ENCODE measurements at places on chromosomes 2 and 18.

GRCh38 chr2:203346612-203347011 is 18.4 kb downstream of the ABI2 start:
- DNase-seq, result no peak

DNA sequence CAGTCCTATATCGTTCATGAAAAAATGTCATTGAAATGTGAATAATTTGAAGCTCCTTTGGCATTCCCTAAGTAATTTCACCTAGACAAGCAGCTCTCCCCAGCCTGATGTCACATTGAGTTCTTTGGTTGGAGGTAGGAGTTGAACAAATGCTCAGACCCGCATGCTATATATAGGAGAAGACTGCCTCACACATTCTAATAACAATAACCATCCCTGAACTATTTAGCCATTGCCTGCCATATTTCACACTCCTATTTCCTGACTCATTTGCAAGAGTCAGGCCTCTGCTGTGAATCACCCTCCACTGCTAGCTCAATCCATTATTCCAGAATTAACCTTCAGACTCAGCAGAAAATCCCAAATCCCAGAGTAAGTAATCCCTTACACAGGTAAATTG is 256.6 kb upstream of the ACVR2A start:
- DNase-seq, result no peak

DNA sequence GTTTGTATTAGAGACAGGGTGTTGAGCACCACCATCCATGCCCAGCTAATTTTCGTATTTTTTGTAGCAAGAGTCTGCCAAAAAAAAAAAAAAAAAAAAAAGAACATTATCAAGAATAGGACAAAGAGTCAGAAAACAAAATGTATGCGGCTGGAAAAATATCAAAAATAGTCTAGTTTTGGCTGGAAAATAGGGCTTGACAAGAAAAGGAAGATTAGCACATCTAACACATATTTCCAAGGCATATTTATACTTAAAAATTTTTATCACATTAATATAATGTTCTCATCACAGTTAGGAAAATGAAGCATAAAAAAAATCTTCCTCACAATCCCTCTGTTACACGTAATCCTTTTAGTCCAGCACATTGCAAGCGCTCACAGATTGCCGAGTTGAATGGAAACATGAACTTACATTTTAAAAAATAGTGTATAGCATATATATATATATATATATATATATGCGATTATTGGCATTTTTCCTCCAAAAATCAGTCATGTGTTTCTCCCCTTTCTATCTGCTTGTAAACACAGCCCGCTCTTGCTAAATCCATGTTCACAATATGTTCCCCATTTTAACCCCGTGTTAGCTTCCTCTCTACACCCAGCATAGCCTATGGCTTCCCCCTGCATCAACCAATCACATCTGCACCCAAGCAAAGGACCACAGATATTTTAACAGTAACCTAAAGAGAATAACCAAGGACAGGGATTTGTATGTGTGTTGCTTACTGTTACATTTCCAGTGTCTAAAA is 183.0 kb downstream of the AFF3 start:
- DNase-seq, result no peak

GRCh38 chr18:33577685-33578517 is at the start of gene ASXL3:
Gene ASXL3 (plus strand): TSS chr18:33578219. CDS start chr18:33578632, 413 bp downstream.
- no peak for DNase-seq

DNA sequence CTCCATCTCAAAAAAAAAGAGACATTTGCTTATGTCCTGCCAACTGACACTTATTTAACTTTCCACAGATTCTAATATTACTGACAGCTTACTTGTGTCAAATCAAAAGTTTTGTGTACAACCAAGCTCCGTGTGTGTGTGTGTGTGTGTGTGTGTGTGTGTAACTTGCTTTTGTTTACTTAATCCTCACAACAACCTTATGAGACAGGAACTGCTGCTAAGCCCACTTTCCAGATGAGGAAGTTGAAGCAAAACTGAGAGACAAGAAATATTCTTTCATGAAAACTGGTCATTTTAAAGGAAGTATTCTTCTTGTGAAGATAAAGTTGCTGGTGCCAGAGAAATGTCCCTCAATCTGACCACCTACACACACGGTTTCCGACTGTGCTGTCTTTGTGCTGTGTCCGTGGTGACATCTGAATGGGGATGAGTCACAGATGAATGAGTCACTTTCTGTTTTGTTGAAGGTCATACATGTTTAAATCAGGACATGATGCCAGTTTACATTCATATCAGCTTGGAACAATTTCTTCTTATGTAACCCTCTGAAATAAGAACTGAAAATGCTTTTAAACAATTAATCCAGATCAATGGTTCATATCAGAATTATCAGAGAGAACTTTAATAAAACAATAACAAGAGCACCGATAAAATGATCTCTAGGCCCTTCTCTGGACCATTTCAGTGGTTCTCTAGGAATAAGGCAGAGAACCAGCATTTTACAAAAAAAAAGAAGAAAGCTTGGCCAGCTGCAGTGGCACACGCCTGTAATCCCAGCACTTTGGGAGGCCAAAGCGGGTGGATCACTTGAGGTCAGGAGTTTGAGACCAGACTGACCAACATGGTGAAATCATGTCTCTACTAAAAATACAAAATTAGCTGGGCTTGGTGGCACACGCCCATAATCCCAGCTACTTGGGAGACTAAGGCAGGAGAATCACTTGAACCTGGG is 95.5 kb downstream of the THNSL2 start:
- no peak for DNase-seq

GRCh38 chr2:23423873-23424680 is 39.1 kb downstream of the KLHL29 start:
- no peak for DNase-seq

GRCh38 chr2:233466991-233467603 is 99.5 kb downstream of the USP40 start:
- DNase-seq, result no peak

DNA sequence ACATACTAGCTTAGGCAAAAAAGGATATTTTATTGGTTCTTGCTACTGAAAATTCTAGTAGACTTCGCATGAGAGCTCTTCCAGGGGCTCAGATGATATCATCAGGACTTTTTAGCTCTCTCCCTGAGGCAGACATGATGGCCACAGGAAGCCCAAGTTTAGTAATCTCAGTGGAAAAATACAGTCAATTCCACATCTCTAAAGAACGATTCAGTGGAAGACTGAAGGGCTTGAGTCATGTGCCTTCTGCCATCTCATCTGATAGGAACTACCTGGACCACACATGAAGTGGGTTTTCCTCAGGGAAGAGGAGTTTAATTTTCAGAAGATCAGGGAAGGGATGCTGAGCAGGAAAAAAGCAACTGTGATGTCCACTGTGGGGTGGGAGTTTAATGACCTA is 117.3 kb downstream of the TTC27 start:
- DNase-seq, result no peak

GRCh38 chr2:29105375-29105774 is 9.8 kb upstream of the CLIP4 start:
- no peak for DNase-seq

DNA sequence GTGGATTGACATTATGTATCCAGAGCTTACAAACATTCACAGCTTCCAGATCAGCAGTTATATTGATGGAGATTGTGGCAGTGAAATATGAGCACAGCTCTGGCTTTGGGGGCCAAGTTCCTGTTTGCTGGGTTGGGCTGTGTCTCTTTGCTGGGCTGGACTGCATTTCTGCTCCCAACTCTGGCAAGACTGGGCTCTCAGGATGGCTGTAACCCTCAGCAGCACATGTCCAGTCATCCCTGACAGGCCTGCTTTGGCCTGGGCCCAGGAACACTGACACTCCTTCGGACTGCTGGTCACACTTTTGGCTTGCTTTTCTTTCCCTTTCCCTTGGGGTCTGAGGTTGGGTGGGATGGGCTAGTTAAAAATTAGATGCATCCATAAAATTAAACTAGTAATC is 17.9 kb upstream of the VPS4B start:
- no peak for DNase-seq

DNA sequence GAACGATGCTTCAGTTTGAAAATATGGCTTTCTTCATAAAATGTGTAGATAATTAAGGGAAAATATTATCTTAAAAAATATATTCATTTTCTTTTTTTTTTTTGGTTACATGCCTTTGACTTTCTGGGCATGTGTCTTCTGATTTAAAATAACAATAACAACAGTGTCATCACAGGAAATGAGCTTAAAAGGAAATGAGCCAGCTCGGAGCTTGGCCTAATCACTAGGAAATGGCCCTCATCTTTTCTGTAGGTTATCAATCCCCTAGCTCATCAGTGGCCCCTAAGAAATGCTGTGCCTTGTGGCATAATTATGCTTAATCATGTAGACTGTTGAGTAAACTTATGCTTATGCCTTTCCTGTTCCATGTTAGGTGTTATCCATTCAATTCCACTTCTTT is 141.8 kb upstream of the FHL2 start:
- DNase-seq, result no peak

DNA sequence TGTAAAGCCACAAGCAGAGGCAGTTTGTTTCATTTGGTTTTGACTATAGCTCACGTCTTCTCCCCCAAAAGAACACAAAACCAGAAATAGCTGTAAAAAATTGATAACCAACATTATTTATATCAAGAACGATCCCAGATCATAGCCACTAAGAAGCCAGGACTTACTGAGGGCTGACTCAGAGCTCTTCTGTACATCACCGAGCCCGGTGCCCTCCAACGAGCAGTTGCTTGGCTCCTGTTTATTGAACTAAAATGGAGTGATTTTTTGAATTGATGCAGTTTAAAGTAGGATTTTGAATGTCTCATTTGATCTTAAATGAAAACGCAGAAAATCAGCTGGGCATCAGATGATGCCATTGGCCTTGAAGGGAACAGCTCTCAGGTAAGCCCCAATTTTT is 343.3 kb downstream of the INSIG2 start:
- DNase-seq, result no peak

DNA sequence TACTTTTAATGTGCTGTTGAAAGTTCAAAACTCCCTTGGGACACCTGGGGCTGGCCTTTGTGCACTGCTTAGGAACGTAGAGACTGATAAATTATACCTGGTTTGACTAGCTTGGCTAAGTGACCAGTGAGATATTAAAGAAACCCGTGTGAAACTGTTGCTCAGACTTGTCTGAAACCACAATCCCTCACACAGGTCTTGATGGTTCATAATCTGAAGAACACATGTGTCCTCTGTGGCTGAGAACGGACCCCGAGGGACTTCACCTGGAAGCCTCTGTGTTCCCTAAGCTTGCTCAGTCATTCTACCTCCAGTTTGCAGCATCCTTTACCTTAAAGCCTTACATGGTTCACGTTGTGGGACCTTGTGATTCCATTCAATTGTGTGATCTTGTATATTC is 218.8 kb downstream of the CBLN2 start:
- no peak for DNase-seq

- no peak for DNase-seq
Observed at GRCh38 chr2:216578325-216578724, 54.9 kb upstream of the IGFBP2 start.

- DNase-seq, result no peak
Observed at GRCh38 chr2:176206682-176207081, 18.2 kb downstream of the HOXD1 start.

GRCh38 chr2:67208887-67209500 is 188.1 kb upstream of the ETAA1 start:
- DNase-seq, result no peak

GRCh38 chr2:33589444-33589843 is 9.7 kb downstream of the FAM98A start:
- DNase-seq, result no peak

- DNase-seq, result no peak
Observed at GRCh38 chr2:126949775-126950174, 51.1 kb downstream of the TEX51 start.

DNA sequence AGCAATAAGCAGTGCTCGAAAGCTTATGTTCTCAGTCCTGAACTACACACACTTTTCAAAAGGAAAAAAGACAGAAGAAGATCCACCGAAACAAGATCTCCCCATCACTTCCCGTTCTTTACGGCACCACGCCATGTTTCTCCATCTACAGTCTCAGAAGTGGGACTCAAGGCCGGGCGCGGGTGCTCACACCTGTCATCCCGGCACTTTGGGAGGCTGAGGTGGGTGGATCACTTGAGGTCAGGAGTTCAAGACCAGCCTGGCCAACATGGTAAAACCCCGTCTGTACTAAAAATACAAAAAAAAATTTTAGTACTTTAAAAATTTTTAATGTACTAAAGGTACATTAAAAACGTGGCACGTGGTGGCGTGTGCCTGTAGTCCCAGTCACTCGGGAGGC is 31.2 kb downstream of the ZNF516 start:
- no peak for DNase-seq

GRCh38 chr18:55401638-55402191 is 186.3 kb downstream of the TCF4 start:
- no peak for DNase-seq

DNA sequence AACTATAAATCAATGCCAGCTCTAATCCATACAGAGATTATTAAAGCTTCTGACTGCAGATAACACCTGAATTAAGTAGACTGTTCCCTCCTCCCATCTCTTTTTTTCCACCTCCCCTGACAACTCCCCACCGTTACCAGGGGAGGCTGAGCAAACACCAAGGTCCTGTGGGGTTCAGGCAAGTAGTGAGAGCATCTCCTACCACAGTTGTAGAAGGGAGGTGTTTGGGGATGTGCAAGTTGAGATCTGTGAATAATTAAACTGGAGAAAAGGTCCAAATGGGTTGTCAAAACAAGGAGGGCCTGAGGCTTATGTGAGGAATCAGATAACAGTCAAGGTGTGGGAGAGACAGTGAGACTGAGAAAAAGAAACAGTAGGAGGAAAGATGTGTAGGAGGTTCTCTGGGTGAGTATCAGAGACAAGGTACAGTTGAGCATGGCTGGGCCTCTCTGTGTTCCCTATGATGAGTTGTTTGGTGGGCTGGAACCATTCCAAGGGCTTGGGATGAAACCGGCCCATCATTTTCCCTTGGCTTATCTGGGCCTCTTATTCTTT is 194.6 kb downstream of the CYRIA start:
- no peak for DNase-seq

DNA sequence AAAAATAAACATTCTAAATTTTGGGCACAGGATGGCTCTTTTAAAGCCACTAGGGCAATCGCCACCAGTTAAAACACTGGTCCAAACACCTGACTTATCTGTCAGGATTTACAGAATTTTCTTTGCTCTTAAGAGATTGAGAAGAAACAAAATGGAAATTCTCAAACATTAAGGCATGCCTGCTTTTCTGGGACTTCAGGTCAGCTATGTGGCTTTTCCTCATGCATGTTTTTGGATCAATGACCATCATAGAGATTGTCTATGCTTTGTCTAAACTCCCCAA is 112.7 kb downstream of the SMAD2 start:
- DNase-seq, result no peak

- DNase-seq, result no peak
Observed at GRCh38 chr18:22971038-22971437, 37.9 kb downstream of the RBBP8 start.

GRCh38 chr2:226943862-226944620 is 108.2 kb downstream of the RHBDD1 start:
- DNase-seq, result no peak

GRCh38 chr2:42254186-42254895 is 85.2 kb downstream of the EML4 start:
- no peak for DNase-seq

Measured in activated T-helper 9 cell treated with anti-CD3 and anti-CD28 coated beads, Interleukin-2, amount 50 U/mL, for 16 hours (primary cell).